ENCODE measurements at places on chromosomes 6 and 20.
A peak's percentile ranks its signal among the peaks of the same experiment; 100 is the strongest.

DNA sequence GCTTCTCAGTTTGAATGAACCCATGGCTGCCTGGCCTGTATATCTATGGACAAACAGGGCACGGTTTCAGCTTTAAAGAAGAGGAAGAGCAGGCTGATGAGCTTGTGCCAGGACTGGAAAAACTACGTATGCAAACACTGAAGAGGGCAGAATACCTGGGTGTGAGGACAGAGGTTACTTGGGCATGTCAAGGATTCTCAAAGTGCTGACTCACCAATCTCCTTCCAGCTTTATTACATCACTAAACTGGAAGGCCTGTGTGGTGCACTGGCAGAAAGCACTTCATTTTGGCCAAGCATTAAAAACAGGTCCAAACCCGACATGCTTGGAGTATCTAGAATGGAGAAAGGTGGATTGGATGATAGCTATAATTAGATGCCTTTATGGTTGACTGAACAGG, 95.2 kb downstream of the GMPR start:
- peak; percentile 48 for DNase-seq

- DNase-seq: no peak
Measured at GRCh38 chr20:16904751-16905150, 156.6 kb downstream of the OTOR start.

- DNase-seq: no peak
Measured at GRCh38 chr6:42147138-42147562, 4.7 kb upstream of the C6orf132 start.

- DNase-seq: no peak
Measured at GRCh38 chr6:41332241-41332640, 3.2 kb upstream of the NCR2 start.

GRCh38 chr6:83985715-83986114, 47.9 kb upstream of the MRAP2 start:
- no peak for DNase-seq

DNA sequence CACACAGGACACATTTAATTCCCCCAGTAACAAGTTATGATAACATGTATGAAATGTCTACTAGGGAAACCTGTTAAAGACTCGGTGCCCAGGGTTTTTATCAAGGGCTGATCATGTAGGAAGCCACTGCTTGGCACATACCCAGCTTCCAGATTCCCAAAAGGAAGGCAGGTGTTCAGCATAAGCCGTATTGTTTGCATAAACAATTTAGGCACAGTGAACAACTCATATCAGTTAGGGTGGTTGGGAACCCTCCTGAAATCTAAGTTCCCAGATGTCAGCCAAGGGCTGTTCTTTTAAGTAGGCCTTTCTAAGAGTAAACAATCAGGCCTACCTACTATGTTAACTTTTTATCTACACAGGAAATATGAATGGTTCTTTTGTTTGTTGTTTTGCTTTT, 74.1 kb downstream of the ASXL1 start:
- DNase-seq: no peak

DNA sequence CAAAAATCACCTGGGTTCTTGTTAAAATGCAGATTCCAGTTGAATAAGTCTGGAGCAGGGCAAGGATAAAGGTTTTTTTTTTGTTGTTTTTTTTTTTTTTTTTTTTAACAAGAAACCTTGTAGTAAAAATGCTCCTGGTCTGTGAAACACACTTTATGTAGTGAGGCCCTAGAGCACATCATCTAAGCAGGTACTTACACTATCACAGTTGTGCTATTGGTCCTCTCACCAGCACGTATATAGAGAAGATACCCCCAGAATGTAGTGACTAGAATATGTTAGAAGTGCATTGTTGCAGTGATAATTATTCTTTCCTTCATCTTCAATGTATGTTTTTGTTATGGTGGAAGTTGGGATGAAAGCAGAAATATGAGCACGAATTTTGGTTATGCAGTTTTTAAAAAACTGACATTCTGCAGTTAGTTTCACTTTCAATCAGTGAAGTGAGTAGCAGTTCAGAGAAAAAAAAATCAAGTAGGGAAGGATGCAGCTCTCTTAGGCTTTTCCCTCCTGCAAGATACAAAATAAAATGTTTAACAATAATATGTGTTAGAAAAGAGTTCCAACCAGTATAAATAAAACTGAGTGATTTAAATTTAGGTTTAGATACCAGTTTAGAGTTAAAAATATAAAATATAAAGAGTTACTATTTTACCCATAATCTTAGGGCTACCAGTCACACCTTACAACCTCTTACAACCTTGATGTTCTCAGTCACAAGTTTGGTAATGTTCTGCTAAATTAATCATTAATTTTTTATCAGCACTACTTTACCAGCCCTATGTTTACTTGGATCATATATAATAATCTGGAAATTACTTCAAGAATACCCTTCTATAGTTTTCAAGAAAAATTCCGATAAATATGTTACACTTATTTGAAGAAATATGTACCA, 9.2 kb upstream of the DEFB113 start:
- DNase-seq: no peak

All from kidney glomerular epithelial cell (primary cell).